Activated gamma-delta T cell (primary cell): ENCODE measurements at places on chromosomes 5 and 9.

- no peak for DNase-seq
Observed at GRCh38 chr5:138602371-138603000, 27.3 kb upstream of the HSPA9 start.

GRCh38 chr9:90735952-90736351, 65.7 kb upstream of the SYK start:
- DNase-seq = no peak

DNA sequence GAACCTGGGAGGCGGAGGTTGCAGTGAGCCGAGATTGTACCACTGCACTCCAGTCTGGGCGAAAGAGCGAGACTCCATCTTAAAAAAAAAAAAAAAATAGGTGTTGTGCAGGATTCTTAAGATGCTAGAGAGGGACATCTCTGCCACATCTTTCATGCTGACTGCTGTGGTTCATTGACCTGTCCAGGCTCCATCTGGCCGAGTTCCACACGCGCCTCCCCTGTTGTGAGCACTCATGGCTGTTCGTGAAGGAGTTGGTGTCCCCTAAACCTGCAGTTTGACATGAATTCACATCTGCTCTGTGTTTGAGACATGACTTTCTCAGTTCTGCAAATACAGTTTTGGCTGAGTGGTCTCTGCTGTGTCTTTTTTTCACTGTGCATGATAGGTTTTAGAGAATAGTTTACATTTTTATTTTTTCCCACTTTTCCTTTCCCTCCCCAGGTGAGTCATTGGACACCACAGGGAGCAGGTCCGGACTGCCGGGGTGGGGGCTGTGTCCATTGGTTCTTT, 5.3 kb downstream of the NXNL2 start:
- no peak for DNase-seq

DNA sequence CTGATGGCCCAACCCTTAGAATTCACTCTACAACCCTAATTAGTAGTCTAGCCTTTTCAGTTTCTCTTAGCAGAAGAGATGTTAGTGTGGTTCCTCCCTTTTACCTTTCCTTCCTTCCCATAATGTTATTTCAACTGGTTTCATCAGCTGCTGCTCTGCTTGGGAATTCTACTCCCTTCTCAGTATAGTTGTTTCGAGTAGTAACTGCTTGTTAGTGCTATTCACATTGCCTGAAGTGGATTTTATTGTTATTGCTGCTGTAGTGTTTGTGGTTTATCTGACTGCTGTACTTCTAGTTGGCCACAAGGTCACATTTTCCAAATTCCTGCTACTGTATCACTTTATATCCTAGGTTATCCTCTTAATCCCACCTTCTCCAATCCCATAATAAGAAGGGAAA, 29.7 kb downstream of the SMIM15 start:
- DNase-seq = no peak

GRCh38 chr9:3434594-3434993, 91.2 kb downstream of the RFX3 start:
- no peak for DNase-seq

- DNase-seq = no peak
Observed at GRCh38 chr5:133715616-133716015, 103.3 kb upstream of the FSTL4 start.

DNA sequence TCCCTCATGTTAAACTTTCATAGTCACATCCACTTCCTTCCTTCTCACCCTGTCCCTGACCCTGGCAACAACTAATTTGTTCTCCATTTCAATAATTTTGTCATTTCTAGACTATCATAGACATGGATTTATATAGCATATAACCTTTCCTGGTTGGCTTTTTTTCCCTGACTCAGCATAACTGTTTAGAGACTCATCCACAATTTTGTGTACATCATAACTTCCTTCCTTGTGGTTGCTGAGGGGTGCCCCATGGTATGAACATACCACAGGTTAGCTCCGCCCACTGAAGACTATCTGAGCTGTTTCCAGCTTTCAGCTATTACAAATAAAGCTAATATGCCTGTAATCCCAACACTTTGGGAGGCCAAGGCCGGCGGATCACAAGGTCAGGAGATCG, 137.3 kb downstream of the PHF2 start:
- no peak for DNase-seq

DNA sequence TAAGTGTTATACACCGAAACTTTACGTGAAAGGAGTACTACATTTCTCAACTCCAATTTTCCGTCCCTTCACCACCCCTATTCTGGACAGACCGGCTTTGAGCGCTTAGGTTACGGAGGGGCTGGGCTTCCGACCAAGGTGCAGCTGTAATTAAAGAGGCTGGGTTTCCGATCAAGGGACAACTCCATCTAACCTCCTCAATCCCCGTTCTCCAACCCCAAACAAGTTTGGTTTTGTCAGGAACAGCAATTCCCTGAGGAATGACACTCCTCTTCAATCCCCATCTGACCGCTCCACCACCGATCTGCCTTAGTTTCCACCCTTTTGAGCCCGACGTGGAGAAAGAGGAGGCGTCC, 577 bp downstream of the TUT7 start:
- no peak for DNase-seq

GRCh38 chr5:159804121-159804520, 112.2 kb upstream of the ADRA1B start:
- DNase-seq = no peak

DNA sequence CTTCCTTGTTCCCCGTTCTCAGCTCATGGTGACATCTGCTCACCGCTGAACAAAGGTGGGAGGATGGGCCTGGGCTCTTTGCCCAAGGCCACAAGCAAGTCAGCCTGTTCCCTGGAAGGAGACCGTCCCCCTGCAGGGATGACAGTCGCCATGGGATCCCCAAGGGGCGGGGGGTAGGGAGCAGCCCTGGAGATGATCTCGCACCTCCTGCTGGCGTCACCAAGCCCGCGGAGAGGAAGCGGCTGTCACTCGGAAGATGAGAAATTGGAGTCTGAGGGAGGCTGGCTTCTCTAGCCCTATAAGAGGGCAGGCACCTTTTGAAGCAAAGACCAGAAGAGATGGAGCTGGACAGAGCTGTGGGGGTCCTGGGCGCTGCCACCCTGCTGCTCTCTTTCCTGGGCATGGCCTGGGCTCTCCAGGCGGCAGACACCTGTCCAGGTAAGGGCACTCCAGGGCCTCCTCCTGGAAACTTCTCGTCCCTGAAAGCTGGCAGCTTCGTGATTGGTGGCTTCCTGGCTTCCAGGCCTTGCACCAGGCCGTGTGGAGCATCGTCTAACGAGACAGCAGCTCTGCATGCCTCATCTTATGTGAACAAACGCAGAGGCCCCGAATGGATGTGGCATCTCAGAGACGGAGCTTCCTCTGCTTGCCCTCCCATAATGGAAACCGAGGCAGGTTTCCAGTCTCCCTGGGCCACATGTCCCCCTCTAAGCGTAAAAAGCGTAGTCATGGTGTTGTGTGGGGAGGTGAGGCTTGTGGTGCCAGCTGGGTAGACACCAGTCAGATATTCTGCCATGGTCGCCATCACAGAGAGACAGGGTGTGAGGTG, at the start of gene FCN2:
Gene FCN2, plus strand, starts transcription at position 327 of the 829 bp plus-strand sequence. Its CDS starts 12 bp downstream, at position 339.
- no peak for DNase-seq

DNA sequence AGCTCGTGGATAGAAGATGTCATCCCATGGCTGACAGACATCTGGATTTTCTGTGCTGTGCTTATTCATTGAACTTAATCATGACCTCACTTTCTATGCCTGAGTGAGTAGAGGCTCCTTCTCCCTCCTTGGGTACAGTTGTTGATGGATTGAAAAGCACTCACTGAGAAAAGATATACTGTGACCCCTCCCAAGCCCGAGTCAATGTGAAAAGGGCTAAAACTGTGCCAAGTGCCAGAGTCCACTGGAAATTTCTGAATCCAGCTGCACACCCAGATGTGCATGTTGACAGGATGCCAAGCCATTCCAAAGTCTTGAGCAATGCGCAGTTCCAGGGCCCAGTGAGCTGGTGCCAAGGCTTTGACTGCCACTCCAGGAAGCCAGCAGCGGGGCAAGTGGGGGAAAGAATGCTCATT, 473.0 kb downstream of the NTRK2 start:
- no peak for DNase-seq

- peak; percentile 42 for DNase-seq
Observed at GRCh38 chr9:15509931-15510788, 610 bp downstream of the PSIP1 start.

DNA sequence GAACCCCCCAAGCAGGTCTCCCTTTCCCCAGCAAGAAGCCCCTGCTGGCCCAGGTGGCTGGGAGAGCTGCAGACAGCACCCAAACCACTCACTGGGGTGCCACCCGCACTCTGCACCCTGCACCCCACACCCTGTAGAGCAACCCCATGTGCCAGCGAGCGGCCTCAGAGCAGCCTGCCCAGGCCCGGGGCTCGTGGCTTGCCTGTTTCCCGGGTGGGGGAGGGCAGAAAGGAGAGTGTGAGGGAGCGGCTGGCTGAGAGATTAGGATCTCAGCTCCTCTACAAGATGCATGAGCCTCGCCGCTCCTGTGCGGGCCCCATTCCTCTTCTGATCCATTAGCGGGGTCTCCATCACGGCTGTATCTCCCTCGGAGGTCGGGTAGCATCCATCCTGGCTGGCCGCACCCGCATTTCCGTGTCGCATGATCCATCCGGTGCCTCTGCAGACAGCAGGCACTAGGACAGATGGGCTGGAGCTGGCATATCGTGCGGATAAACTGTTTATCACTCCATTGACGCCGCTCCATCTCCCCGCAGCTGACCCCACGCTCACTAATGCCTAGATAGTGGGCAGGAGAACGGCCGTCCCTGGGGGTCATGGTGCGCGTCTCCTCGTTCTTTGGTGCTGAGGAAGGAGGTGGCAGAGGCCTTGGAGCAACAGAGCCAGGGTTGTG, 54.4 kb downstream of the MRPL36 start:
- DNase-seq = no peak

DNA sequence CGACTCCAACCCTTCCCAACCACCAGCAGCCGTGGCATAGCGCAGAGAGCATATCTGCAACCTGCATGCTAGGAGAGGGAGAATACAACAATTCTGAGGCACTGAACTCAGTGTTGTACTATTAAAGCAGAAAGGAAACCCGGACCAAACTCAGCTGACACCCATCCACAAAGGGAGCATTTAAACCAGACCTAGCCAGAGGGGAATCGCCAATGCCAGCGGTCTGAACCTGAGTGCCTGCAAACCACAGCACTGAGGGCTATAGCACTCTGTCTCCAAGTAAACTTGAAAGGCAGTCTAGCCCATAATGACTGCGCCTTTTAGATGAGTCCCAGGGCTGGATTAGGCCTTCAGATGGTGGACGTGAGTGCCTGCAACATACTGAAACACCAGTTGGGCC, 494.4 kb upstream of the PTPRD start:
- DNase-seq = no peak

- DNase-seq = peak; percentile 42
Observed at GRCh38 chr9:128689820-128690683, 1.0 kb downstream of the SET start.

DNA sequence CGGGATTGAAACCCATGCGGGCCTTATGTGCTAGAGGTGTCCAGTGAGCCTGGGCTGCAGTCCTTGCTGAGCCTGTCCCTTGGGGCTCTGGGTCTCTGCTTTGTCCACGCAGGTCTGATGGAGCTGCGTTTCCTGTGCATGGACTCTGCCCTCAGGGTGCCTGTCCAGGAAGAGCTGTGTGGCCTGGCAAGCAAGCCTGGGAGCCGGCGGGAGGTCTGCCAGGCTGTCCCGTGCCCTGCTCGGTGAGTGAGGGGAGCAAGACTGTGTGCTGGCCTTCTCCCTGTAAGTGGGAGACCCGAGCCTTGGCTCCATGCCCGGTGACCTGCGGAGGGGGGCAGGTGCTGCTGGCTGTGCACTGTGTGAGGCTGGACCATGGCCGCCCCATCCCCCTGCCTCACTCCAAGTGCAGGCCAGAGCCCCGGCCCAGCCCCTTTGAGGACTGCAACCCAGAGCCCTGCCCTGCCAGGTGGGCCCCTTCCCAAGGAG, 11.2 kb upstream of the CACFD1 start:
- no peak for DNase-seq
